ENCODE measurements at places on chromosomes 16 and 17.

GRCh38 chr16:65531475-65531874, 409.6 kb upstream of the CDH11 start:
- DNase-seq = no peak

DNA sequence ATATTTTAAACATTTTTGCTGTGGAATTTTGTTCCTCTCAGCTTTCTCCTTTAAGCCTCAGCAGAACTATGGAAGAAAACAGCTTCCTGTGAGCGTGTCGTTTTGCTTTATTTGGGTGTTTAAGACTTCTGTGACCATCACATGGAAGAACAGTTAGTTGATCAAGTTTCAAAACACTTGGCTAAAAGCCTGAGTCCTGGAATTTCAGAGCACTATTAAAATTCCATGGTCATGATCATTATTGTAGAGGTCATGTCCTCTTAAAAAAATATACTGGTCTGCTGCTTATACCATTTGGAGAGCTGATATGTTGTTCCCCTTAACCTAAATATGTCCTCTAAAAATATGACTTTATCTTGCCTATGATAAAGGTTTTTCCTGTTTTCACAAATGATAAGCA, 12.6 kb upstream of the CDR2 start:
- DNase-seq = no peak

DNA sequence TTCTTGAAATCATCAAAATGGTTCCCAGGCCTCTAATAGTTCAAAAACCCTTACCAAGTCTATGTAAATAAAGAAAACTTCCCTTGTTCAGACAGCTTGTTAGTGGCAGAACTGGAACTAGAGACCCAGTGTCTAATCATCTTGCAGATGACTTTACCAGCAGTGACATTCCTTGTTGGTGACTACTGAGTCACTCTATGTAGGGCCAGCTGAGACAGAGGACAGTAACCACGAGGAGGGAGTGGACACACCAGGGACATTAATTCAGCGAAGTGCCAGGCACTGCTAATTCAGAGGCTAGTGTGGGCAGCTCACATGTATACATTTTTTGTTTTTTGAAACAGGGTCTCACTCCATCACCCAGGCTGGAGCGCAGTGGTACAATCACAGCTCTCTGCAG, 6.1 kb upstream of the HEATR3 start:
- DNase-seq = no peak

DNA sequence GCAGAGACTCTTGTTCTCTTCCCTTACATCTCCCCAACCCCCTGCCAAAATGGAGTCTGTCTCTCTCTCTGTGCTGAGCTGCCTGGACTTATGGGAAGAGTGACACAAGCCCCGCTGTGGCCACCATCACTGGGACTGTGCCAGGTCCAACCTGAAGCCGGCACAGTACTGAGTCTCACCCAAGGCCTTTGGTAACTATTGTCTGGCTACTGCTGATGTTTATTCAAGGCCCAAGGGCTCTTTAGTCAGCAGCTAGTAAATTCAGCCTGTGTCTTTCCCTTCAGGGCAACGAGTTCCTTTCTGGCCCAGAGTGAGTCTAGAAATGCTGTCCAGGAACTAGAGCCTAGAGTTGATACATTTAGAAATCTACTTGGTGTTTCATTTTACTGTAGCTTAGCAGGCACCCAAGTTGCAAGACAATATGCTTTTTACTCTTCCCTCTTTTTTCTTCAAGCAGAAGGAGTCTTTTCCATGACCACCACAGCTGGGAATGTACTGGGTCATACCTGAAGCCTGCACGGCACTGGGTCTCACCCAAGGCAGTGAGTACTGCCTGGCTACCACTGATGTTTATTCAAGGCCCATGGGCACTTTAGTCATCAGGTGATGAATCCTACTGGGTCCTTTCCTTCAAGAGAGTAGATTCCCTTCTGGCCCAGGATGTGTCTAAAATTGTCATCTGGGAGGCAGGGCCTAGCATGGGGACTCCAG, 17.7 kb downstream of the EFCAB5 start:
- no peak for DNase-seq

- DNase-seq = no peak
These were observed 4.2 kb downstream of the BBS2 start for GRCh38 chr16:56515665-56516064.

GRCh38 chr17:44552361-44552760, 4.9 kb upstream of the FZD2 start:
- no peak for DNase-seq

- DNase-seq = no peak
These were observed 5.4 kb downstream of the GAS7 start for GRCh38 chr17:10192972-10193371.

DNA sequence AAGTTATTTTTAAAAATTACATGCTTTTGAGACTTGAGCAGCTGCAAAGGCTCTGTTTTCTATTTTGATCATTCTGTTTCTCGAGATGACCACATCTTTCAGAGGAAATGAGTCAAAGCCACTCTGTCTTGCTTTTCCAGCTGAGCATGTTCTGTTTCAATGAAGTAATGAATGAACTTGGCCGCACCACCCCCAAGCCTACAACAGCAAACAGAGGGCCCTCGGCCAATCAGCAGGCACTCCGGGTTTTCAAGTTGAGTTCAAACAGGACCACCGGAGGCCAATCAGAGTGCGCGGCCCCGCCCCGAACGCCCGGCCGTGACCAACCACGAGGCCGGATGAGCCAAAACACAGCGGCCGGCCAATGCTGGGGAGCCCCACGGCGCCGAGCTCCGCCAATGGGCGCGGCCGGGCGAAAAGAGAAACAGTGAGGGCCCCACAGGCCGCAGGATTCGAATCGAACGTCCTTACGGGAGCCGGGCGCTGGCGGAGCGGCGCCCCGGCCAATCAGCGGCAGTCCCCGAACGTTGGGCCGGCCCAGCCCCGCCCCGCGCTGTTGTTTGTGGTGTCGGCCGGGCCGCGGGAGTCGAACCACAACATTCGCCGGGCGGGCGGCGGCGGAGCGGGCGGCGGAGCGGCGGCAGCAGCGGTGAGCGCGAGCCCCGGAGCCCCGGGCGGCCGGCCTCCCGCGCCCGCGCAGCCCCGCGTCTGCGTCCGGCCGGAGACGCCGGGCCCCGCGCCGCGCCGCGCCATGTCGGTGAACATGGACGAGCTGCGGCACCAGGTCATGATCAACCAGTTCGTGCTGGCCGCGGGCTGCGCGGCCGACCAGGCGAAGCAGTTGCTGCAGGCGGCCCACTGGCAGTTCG, at the start of gene UBALD2:
Gene UBALD2 (plus strand): TSS at position 594 of the 869 bp plus-strand sequence. CDS start 158 bp downstream, at position 752.
- peak; percentile 100 for DNase-seq

DNA sequence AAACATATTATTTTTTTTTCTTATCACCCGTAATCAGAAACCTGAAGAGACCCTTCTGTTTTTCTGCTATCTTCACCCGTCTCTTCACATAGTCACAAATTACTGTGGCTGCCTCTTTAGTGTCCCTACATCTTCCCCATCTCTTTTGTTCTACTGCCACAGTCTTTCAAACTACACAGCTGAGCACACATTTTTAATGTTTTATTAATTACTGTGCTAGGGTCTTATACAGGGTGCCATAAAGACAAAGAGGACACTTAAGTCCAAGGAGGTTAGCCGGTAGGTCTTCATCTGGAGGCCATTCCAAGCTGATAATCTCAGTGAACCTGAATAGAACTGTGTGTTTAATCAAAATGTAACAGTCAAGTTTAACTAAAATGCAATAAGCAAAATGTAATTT, 20.7 kb downstream of the CNTNAP4 start:
- no peak for DNase-seq

- DNase-seq = no peak
These were observed 89.1 kb upstream of the NOL11 start for GRCh38 chr17:67628580-67629013.

DNA sequence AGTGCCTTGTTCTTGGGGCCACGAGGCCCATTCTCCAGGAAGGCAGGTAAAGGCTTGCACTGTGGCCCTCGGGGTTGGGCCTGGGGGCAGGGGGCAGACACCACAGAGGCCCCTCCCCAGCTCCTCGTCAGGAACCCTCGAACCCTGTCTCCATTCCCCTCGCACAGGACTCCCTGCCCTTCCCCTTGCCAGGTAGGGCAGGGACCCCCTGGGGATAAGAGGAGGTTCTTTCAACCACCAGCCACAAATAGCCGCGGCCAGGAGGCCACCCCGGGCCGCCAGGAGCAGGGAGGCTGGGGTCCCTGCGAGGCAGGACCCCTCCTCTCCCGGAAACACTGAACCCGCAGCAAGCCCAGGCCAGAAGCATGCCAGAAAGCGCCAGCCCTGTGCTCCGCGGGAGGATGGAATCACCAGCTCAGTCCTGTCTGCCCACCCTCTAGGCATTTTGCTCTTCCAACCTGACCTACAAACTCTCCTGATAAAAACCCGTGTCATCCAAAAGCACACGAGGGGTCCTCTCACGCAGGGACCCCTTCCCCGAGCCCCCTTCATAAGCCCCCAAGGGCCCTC, 45.6 kb downstream of the SLC47A1 start:
- DNase-seq = no peak

DNA sequence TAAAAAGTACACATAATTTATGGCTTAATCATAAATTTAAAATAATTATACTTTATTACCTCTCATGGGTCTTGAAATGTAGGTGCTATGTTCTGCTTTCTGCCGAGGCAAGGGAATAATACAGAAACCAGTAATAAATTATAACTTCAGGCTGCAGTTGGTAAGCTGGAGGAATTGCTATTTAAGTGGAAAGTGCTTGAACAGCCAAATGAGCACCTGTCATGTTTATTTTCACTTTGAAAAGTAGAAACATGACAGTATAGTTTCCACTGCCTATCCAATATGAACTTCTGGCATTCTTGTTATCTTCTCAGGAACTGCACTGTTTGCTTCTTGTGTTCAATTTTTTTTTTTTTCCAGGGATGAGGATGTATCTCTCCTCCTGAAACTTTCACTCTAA, 146.0 kb downstream of the FTO start:
- no peak for DNase-seq

DNA sequence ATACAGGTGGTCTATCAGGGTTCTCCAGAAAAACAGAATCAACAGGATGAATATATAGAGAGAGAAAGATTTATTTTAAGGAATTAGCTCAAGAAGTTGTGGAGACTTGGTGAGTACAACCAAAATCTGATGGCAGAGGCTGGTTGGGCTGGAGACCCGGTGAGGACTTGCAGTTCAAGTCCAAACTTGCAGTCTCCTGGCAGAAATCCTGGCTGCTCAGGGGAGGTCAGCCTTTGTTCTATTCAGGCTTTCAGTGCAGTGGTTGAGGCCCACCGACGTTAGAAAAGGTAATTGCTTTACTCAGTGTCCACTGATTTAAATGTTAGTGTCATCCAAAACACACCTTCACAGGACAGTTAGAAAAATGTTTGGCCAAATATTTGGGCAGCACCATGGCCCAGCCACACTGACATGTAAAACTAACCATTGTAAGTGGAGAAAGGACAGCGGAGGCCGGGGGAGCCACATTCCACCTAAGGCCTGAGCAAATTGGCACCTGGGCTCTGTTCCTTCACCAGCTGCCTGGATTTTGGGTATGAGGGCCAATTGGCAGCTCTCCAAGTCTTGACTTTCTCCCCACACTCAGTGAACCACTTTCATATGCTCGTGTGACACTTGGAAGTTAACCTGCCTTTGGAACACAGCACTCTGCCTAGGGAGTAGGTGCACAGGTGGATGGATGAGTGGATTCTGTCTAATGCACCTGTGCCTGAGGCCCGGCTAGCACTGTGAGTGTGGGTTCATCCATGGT, 54.7 kb downstream of the CACNG5 start:
- DNase-seq = peak; percentile 85

DNA sequence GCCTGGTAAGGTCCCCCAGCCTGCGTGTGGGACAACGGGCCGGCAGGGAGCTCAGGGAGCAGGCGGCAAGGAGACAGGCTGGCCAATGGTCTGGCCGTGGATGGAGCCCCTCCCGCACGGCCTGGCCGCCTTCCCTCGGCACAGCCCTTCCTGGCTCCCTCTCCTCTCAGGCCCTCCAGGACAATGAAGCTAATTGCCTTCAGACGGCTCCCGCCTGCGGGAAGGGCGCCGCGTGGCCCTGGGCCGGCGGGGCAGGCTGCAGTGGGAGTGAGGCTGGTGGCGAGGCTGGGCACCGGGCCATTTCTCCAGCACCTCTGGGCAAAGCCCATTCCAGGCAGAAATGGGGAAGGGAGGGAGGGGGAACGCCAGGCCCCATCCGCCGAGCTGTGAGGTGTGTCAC, 50.9 kb downstream of the ENGASE start:
- no peak for DNase-seq

- no peak for DNase-seq
These were observed 11.0 kb upstream of the CRISPLD2 start for GRCh38 chr16:84808826-84809225.

DNA sequence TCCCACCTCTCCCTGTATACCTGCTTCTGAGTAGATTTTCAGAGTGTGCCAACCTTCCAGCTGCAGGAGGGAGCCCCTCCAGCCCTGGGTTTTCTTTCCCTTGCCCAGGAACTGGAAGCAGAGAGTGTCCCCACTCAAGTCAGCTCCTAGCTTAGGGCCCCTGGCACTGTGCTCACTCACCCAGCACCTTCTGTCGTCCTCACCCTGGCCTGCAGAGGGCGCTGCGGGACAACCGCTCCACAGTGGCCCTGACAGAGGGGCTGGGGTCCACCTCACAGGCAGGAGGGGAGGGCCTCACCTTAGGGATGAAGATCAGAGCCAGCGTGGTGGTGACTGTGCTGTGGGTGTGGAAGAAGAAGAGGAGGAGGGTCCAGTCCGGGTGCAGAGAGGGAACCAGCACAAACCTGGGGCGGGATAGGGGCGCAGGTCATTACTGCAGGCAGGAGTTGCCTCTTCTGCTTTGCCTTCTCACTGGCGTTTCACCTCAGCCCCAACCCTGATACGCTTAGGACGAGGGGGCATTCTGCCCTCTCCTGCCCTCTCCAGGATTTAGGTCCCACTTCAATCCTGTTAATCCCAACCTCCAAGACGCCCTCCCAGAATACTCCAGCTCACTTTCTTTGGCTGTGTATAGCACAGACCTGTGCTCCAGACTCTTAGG, 10.0 kb downstream of the GPR179 start:
- DNase-seq = peak; percentile 37

DNA sequence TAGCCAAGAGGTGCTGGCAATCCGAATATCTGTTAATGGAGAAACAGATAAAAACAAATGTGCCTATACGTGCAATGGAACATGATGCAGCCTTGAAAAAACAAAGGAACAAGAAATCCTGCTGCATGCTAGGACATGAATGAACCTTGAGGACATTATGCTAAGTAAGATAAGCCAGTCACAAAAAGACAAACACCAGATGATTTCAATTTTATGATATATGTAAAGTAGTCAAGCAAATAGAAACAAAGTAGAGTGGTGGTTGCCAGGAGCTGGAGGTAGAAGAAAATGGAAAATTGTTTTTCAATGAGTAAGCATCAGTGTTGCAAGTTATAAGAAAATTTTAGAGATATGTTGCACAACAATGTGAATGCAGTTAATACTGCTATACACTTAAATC, 409.7 kb upstream of the CDH8 start:
- DNase-seq = no peak

DNA sequence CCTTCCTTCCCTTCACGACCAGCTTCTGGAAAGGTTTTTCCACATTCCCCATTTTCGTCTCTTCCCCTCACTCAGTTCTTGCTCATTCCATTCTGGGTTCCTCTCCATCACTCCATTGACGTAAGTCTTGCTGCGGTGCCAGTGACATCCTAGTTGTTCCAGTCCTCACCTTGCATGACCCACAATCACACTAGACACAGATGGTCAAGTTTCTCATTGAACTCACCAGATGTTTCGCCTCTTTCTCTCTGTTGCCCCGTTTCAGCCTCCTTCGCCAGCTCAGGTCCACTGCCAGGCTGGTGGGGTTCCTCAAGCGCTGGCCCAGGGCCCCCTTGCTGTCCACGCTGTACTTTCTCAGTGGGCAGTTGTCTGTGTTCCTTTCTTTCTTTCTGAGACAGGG, 43.4 kb downstream of the CCDC42 start:
- DNase-seq = no peak
